OCI-M1 (cell line): ENCODE measurements at places on chromosomes 7 and 10.

DNA sequence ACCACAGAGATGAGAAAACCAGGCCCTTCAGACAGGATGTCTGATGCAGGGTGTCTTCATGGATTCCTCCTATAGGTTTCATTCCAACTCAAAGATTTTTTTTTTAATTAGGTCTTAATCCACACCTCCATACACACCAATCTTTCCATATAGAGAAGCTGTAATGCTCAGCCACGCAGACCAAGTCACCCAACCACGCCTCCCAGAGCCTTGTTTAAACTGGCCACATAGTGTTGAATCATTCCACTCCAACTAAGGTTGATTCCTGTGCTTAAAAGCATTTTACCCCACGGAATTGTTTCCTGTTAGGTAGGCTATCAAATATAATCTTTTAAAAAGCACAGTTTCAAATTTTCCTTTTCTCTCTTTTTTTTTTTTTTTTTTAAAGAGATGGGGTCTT, 153.6 kb downstream of the TYW1B start:
- no peak for DNase-seq

GRCh38 chr7:28979776-28980175, 21.6 kb upstream of the TRIL start:
- DNase-seq: no peak

DNA sequence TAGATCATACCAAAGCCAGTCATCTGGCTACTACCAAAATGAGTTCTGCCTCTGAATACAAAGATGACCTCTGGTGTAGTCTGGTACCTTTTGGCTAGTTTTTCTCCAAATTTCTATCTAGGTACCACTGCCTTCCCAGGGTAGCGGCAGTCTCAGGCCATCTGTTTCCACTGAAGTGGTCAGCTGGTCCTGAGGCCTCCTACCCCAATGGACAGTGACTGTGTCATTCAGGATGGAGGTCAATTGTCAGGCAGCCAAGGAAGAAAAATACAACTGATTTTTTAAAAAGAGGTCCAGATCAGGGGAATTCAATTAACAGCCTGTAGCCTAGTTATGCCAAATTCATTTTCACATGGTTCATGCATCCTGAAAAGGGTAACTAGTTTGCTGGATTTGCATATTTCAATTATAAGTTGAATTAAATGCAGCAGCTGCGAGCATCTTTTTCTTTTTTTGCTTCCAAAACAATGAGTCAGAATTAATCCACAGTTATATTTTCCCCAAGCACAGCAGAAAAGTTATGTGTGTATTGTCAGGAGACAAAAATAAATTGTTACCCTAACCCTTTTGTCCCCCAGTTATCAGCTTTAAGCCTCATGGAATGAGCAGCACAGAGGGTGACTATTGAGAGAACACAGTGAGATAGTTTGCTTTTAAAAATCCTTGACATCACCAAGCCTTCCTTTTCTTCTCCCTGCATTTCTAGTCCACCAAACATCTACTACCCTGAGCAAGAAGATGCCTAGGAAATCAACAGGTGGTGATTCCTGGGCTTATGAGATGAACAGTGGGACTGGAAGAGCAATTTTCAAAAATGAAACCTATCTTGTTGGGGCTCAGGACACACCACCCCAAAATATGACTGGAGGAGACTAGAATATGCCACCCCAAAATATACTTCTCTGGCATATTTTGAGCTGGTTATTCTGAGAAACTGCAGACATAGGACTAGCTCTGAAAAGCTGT, 27.7 kb downstream of the BCCIP start:
- DNase-seq: no peak

DNA sequence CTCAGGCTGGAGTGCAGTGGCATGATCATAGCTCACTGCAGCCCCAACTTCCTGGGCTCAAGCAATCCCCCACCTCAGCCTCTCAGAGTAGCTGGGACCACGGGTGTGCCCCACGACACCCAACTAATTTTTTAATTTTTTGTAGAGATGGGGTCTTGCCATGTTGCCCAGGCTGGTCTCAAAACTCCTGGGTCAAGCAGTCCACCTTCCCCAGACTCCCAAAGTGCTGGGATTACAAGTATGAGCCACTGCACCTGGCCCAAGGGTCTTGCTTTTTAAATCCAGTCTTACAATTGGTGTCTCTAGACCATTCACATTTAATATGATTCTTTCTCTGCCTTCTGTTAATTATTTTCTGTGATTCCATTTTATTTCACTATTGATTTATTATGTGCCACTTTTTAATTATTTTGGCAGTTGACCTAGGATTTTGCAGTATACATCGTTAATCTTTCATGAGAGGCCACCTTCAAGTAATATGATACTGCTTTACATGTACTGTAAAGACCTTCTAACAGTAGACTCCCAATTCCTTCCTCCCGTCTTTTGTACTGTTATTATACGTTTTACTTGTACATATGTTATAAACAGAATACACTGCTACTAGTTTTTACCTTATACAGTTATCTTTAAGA, 18.7 kb downstream of the MMP21 start:
- no peak for DNase-seq
